ENCODE measurements at places on chromosomes 6 and 20.

DNA sequence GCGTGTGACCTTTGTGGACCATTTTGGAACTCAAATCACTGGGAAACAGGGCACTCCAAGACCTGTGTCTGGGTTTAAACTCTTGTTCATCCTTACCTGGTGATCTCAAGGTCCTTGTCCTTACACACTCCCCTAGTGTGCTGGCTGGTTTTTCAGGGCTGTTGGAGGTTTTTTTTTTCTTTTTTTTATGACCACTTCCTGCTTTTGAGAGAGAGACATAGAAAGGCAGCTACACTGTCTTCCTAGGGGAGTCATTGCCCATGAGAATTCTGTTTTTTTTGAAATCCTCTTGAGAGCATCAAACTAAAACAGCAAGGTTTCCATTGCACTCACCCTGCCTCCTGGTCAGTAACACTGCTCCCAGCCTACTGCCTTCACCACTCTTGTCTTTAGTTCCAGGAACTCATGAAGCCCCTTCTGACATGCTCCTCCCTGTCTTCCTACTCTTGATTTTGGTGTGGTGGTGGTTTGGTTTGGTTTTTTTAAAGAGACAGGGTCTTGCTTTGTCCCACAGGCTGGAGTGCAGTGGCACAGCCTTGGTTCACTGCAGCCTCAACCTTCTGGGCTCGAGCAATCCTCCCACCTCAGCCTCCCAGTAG is 28.6 kb downstream of the PRPH2 start:
- no peak for DNase-seq

- no peak for DNase-seq
These were observed 99.7 kb upstream of the EXOC2 start for GRCh38 chr6:792662-793061.

- no peak for DNase-seq
These were observed 2.9 kb upstream of the SASH1 start for GRCh38 chr6:148339766-148340165.

GRCh38 chr6:128531696-128532095 is 11.3 kb upstream of the PTPRK start:
- DNase-seq: no peak

GRCh38 chr6:39706819-39707335 is 18.3 kb downstream of the KIF6 start:
- DNase-seq: no peak

DNA sequence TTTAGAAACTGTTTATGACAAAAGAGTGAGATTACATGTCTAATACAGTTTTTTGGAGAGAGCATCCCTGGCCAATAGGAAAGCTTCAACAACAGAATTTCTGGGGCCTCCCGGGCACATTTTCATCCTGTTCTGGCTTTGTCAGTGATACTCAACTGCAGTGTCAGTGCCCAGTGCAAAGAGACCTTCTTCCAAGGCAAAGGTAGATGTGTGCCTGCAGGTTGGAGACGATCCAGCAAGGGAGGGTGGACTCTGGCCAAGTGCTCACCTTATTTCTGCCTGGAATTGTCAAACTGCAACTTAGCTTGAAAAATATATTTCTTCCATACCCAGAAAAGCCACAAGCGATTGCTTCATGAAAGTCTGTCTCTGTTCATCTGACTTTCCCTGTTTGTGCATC is 211.6 kb upstream of the SNX9 start:
- no peak for DNase-seq

DNA sequence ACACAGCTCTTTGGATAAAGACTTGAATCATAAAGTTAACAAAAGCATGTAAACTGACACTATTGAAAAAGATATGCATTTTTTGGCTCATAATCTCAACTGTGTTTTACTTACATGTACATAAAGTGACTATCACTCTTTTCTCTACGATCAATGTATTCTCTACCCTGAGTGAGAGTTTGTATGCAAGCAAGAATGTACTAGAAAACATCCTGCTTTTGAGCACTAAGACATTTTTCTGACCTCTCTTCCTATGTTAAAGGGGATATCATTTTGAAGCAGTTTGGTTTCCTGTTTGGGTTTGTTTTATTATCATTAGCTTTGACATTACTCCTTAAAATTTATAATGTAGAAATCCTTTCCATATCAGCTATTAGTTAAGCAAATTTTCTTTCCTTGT is 910.8 kb downstream of the C6orf118 start:
- no peak for DNase-seq
